ENCODE measurements at places on chromosomes 5 and 9.

DNA sequence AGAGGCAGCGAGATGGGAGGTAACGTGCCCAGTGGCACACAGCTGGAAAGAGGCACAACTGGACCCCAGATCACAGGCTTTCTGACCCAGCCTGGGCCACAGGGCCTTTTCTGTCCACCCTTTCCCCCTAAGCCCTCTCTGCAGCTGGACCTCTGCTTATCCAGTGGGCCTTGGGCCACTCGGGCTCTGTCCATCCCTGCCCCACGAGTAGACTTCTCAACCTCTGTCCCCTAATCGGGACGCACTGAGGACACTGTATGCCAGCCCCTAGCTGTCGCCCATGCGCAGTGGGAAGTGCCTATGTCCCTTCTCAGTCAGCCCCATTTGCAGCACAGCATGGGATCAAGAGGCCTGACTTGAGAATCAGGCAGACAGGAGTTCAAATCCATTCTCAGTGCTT is 65.6 kb upstream of the NEURL1B start:
- DNase-seq, result no peak

DNA sequence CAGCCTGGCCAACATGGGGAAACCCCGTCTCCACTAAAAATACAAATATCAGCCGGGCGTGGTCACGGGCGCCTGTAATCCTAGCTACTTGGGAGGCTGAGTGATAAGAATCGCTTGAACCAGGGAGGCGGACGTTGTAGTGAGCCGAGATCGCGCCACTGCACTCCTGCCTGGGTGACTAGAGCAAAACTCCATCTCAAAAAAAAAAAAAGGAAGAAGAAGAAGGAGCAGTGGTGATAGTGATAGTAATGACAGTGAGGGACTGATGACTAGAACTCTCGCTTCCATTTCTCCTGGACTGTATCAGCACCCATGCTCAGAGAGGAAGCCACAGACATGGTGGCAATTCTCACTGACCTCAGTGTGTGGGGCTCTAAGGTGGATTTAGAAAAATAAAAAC is 52.6 kb upstream of the CLINT1 start:
- DNase-seq, result no peak

- no peak for DNase-seq
These were observed 207.3 kb upstream of the IER5L start for GRCh38 chr9:129385211-129385934.

- no peak for DNase-seq
These were observed 41.7 kb upstream of the SLC9A3 start for GRCh38 chr5:565782-566440.

- DNase-seq, result no peak
These were observed 144.3 kb downstream of the NR3C1 start for GRCh38 chr5:143259254-143259605.

GRCh38 chr9:128099932-128100491 is 27.5 kb downstream of the PTGES2 start:
- DNase-seq, result no peak

GRCh38 chr9:68706363-68707201 is 1.5 kb downstream of the PIP5K1B start:
- DNase-seq, result no peak

Measured in amygdala (tissue), 56 donors.